ENCODE measurements at places on chromosomes 6 and 20. TPM values are rescaled to one million over a fixed set of nuclear protein-coding genes. Genes with fewer than 3 reads are reported as not detected.
A peak's percentile ranks its signal among the peaks of the same experiment; 100 is the strongest.

GRCh38 chr20:38021087-38021772, 12.0 kb downstream of the TTI1 start:
- no peak for DNase-seq

The DUSP15 gene
- 5.5 TPM for total RNA-seq

DNA sequence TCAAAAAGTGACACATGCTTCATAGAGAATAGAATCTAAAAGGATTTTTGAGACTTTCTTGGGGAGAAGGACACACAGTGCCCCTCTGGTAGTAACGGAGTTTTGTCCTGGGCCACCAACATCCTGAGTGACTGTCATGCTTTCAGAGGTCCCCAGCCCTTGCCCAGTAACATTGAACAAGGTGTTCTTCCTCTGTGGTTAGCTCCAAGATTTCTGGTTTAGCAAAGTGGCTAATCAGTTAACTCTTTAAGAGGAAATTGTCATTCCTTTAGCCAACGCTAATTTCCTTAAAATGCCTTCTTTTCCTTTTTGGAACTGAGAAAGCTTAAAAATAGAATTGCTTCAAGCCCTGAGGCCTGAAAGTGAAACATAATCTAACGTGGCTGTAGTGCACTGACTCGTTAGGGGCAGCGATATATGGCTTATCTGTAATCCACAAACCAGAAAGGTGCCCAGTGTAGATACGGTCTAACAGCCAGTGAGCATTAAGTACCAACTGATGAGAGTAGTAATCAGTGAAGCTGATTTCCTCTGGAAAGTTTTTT, 7.8 kb downstream of the E2F3 start:
- no peak for DNase-seq

The PRRT1 gene
- total RNA-seq = 17.6 TPM

GRCh38 chr6:4606821-4607704, 169.1 kb upstream of the CDYL start:
- DNase-seq = peak; percentile 24

- peak; percentile 92 for DNase-seq
Measured at GRCh38 chr6:35489995-35490791, 6.7 kb downstream of the TEAD3 start.

Data from ovary (tissue), 10 donors.